ENCODE measurements at places on chromosomes 7 and 10.

DNA sequence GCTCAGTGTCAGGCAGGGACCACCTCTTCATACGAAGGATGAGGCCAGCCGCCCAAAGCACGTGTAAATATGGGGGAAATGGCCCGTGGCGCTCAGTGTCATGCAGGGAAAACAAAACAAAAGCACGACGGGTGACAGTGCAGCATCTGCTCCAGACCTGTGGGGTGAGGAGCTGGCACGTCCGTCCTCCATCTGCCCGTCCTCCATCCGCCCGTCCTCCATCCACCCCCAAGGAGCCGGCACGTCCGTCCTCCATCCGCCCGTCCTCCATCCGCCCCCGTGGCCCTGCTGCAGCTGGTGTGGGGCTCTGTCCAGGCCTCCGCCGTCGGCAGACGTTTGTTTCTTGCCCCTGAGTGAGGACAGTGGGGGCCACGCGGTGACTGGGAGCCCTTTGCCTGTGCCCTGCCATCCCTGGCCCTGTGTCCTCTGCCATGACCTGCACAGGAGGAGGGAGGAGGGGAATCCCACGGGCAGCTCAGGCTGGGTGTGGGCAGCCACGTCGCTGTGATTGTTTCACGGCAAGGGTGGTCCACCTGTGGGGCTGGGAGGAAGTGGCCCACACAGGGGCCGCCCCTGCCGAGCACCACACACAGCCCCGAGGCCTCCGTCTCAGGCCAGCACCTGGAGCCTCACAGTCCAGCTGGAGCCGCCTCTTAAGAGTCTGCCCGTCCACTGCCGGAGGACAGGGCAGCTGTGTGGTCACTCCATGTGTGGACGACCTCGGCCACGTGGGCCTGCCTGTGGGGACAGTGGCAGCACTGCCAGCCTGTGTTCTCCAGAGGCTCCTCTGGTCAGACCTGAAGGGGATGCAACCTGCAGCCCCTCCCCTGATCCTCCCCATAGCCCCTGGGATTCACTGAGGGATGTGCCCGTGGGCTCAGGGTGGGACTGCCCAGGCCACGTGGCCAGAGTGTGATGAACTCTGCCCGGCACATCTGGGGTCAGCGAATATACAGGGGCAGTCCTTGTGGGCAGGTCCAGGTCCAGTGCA, 38.2 kb upstream of the DPYSL4 start:
- DNase-seq, result no peak

DNA sequence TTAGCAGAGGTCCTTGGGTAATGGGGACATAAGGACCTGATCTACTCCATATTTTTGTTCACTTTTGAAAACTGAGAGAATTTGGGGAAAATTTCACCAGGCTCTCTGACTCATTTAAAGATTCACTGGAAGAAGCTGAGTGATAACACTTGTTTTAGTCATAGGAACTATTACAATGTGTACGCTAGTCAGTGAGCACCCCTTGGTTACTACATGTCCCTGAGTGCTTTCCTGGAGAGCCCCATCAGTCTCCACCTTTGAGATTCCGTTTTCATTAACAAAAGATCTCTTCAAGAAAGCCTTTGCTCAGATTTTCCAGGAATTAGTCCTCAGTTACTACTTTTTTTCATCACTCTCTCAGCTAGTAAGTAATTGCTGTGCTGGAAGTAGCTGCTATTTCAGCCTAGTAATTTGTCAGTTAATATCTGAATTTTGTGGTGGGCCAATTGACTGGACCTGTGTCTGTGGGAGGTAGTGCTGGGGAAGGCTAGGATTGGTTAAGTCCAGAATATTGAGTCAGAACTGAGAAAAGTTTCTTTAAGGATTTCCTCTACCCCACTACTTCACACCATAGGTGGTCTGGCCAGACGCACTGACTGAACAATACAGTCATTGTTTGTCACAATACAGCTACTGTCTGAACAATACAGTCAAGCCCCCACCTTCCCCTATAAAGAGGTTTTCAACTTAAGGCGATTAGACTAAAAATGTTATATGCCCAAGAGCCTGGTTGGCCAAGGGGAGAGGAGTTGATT, 235.0 kb downstream of the CCDC7 start:
- no peak for DNase-seq

DNA sequence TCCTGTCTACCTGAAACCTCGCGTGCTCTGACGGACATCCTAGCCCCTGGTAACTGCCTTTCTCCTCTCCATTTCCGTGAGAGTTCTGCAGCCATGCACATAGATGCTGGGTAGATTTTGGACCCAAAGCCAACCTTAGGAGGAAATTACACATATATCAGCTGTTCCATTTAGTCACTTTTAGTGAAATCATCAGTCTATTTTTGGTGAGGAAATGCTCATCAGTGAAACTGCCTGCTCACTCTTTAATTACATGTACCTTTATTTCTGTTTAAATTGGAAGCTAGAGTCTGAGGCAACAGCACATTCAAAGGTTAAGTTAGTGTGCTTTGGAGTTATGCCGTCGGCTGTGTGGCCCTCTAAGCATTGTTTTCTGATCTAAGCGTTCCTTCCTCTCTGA, 231.3 kb downstream of the WDR37 start:
- DNase-seq, result no peak

DNA sequence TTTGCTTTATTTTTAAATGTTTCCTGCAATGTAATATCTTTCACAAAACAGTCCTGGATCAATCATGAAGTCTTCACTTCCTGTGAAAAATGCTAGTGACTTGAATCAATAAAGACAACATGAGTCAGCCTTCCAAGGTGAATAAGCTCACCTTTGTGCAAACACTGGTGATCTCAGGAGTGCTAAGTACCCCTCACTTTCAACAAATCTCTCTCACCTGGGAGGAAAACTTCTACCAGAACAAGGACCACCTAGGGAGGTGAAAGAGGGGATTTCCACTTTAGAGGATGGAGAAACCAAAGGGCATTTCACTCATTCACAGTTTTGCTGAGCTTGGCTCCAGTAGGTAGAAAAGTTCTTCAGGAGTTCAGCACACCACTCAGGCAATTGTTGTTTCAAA, 64.8 kb downstream of the CALD1 start:
- DNase-seq, result no peak

GRCh38 chr10:80648106-80648505, 110.4 kb downstream of the SH2D4B start:
- DNase-seq, result no peak

DNA sequence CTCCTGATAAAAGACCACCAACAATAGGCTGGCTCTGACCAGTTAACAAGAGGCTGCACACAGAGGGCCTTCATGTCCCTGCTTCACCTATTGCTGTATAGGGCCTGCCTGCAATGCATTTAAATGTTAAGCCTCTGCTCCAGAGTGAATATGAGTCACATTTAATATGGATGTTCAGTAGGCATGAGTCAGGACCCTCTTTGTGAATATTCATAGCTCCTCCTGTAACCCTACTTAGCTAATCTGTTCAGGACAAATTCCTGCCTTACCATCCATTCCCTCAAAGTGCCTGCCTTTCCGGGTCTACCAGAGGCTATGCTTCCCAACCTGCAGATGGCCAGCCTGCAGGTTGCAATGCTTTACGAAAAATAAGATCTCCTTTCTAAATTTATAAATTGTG, 32.5 kb downstream of the ARHGAP22 start:
- no peak for DNase-seq

DNA sequence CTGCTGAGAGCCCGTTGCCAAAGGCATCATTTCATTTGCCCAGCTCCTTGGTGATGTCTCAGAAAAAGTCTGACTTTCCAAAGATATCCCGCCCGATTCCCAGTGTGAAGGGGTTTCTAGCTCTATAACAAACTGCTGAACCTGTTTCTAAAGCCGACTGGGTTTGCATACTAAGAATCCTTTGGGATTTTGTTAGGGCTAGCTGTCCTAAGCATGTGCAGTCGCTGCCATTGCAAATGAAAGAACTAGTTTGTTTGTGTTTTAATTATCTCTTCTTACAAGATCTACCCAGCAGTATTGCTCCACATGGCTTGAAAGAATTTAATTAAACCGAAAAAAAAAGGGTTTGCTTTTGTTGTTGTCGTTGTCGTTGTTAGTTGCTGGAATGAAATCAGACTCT, 476.6 kb downstream of the GATA3 start:
- no peak for DNase-seq

DNA sequence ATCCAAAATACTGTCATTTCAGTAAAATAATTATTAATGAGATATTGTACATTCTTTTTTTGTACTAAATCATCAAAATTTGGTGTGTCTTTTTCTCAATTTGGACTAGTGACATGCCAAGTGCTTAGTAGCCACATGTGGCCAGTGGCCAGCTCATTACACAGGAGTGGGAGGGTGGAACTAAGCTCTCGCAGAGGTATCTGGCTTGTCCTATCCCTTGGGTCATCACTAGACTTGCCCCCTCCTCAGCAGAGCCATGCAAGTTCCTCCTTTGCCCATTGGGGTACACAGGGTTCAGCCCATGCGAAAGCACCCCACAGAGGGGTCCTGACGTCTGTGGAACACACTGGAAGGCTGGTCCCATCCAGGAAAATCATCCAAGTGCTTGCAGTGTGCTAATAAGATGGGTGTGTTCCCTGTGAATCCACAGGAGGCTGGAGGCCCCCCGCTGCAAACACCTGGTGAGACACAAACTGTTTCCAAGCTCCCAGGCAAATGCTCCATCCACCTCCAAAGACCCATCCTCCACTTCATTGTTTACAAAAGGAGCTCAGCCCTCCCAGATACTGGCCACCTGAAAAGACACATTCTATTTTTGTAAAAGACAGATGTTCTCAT, 1.3 kb downstream of the ARHGAP22 start:
- no peak for DNase-seq

DNA sequence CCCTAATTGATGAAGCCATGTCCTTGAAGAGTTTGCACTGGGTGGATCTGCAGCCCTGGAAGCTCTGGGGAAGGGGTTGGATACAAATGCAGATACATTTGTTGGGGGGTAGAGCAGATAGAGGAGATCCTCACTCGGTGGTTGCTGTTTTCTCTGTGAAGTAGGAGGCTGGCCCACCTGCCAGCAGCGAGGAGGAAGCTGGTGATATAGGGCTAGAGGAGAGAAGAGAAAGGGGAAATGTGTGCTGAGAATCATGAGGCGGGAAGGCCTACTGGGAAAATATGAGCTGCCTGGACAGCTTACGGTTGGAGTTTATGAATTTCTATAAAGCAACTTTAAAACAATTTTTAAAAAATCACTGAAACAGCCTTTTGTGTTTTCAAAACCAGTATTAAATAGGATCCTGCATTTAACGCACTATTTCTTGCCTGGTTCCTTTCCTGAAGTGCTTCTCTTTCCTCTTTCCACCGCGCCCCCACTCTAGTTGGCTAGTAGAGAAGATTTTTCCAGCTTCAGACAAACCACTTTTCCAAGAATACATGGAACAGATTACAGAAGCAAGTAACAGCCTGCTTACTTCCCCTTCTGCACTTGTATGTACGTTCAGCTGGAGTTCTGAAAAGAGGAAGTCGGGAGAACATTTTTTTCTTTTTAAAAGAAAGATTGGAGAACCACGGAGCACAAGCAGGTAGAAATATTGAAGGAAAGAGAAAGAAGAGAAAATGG, 100.6 kb upstream of the GLCCI1 start:
- DNase-seq, result no peak

DNA sequence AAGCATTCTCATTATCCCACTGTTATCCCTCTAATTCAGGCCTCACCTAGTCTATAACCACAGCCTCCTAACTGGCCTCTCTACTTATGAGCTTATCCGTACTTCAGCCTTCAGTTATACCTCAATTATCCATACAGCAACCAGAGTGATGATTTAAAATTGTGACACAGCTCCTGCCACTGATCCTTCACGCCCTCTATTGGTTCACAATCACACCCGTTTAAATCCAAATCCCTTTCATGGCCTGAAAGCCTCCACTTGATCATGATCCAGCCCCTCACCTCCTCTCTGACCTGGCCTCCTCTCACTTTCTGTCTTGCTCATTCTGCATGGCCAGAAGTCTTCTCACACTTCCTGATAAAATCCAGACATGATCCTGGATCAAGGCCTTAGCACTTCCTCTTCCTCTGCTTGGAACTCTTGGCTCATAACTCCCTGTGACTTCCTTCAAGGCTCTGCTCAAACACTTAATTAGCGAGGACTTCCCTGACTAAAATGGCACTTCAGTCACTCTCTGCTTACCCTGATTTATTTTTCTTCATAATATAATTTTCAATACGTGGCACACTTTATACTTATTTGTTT, 19.0 kb upstream of the TMEM26 start:
- no peak for DNase-seq

GRCh38 chr7:68720697-68721096, 877.6 kb upstream of the AUTS2 start:
- no peak for DNase-seq

DNA sequence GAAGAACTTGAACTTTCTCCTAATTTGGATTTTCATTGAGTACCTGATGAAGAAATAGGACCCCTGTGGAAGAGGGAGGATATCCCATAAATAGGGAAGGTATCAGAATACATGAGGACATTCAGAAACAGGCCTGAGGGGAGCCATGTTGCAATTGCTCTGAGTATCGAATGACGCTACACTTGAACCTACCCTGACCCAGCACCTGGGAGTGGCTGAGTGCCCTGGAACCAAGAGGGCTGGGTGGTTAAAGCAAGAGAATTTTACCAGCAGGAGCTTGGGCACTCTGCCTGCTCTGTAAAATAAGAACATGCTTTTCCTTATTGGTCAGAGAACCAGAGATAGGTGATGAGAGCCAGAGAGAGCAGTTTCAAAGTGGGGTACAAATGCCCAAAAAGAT, 7.2 kb downstream of the NEUROD6 start:
- no peak for DNase-seq

- DNase-seq, result no peak
Measured at GRCh38 chr7:51040787-51041186, 258.1 kb upstream of the GRB10 start.

DNA sequence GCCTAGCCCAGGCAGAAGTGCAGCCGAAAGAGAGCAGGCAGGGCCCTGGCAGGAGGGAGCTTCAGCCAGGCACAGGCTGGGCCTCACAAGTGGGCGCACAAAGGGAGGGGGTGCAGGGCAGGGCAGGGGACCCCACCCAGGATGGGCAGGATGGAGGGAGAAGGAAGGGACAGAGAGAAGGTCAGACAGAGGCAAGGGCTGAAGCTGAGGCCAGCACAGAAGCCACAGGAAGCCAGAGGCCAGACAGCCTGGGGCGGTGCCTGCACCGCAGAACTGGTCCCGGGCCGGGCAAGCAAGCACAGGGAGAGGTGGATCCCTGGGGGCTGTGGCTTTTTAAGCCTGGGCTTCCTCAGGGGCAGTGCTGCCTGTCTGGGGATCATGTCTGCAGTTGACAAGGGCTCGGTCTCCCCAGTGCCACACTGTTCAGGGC, 16.7 kb downstream of the NOS3 start:
- DNase-seq, result no peak

- no peak for DNase-seq
Measured at GRCh38 chr7:132485136-132485535, 91.1 kb downstream of the PLXNA4 start.
